Activated CD8-positive, alpha-beta memory T cell treated with anti-CD3 and anti-CD28 coated beads for 36 hours (primary cell): ENCODE measurements at places on chromosomes 16 and 17. TPM values are rescaled to one million over a fixed set of nuclear protein-coding genes. Genes with fewer than 3 reads are reported as not detected.

CBLN1 gene
- total RNA-seq, result not detected

MAPT gene
- total RNA-seq, result 0.34 TPM

KCNAB3 gene
- total RNA-seq, result 5.9 TPM

SCARF1 gene
- 1.6 TPM for total RNA-seq

DUS2 gene
- 37.1 TPM for total RNA-seq

FOXN1 gene
- total RNA-seq, result not detected

ERN2 gene
- not detected for total RNA-seq

UMOD gene
- not detected for total RNA-seq

SYNRG gene
- 33.7 TPM for total RNA-seq

MT1E gene
- 45.0 TPM for total RNA-seq
